Hindlimb muscle (tissue), 1 donor: ENCODE measurements at places on chromosomes 1 and 21.
A peak's percentile ranks its signal among the peaks of the same experiment; 100 is the strongest.

DNA sequence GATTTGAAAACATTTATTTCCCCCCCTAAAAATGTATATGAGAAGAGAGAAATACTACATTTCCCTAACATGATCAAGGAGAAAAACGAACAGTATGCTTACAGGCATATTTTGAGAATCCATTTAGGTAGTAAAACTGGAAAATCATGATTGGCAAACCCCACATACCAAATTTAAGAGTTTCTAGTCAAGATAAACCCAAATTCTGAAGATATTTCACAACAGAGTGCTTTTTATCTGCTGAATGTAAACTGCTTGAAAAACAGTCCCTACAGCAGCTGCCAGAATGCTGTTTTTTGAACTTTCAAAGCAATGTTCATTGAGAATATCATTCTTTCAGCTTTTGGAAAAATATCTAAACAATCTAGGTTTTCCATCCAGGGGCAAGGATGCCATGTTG is 31.0 kb downstream of the ASH1L start:
- DNase-seq: no peak

GRCh38 chr21:17783481-17784179 is 35.5 kb downstream of the C21orf91 start:
- no peak for DNase-seq

DNA sequence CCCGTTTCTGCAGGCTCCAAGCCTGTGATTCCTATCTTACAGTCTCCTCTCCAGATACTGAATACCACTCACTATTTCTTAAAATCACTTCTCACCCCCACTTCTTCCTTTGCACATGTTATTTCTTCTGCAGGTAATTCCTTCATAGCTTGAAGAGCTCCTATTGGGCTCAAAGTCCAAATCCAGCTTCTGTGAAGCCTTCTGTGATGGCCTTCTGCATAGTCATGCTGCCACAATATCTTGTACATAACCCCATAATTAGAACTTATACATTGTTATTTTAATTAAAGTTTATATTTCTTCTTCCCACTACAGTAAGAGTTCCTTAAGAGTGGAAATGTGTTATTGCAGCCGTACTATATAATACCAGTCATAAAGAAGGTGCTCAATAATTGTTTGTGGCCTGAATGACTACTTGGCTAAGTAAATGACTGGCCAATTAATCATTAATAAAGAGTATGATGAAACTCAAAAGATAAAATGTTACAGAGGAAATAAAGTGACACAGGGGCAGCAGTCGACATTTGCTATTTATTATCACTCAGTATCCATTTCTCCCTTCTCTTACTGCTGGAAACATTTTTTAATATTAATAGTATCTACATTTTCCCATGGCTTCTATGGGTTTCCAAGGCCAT is 886.6 kb downstream of the TTLL7 start:
- DNase-seq: no peak

DNA sequence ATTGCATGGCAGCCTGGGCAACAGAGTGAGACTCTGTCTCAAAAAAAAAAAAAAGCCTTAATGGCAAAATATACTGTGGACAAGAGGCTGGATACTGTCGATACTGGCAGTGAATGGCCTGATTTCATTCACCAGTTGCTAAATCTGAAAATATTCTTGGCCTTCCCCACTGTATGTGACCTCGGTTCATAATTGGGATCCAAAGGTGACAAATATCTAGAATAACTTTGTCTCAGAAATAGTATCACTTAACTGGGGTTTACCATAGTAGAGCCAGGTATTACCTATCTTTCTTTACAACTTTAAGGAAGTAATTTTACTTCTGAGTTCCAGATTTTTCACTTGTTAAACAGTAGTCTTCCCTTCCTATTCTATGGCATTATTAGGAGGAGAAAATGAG is 8.4 kb downstream of the MTF2 start:
- DNase-seq: no peak

GRCh38 chr1:12049616-12050015 is 13.5 kb upstream of the TNFRSF8 start:
- DNase-seq: no peak

GRCh38 chr1:40140211-40140973 is 20.8 kb upstream of the RLF start:
- DNase-seq: no peak

DNA sequence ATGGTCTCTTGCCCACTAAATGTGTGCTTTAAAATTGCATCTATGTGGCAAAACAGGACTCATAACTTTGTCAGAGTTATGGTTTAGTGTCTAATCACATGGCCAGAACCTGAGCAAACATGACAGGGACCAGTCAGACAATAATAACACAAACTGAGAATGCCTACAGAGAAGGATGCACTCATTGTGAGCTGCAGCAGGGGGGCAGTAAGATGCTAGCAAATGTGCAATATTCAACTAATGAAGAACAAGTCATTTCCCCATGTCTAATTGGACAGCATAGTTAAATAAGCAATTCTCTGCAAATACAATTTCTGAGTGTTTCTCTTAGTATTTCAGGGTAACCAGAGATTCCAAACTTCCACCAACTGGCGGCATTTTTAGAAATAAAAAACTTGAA is 30.8 kb downstream of the SPAG17 start:
- peak; percentile 31 for DNase-seq

- peak; percentile 15 for DNase-seq
Measured at GRCh38 chr1:177780096-177780700, 189.7 kb downstream of the SEC16B start.

DNA sequence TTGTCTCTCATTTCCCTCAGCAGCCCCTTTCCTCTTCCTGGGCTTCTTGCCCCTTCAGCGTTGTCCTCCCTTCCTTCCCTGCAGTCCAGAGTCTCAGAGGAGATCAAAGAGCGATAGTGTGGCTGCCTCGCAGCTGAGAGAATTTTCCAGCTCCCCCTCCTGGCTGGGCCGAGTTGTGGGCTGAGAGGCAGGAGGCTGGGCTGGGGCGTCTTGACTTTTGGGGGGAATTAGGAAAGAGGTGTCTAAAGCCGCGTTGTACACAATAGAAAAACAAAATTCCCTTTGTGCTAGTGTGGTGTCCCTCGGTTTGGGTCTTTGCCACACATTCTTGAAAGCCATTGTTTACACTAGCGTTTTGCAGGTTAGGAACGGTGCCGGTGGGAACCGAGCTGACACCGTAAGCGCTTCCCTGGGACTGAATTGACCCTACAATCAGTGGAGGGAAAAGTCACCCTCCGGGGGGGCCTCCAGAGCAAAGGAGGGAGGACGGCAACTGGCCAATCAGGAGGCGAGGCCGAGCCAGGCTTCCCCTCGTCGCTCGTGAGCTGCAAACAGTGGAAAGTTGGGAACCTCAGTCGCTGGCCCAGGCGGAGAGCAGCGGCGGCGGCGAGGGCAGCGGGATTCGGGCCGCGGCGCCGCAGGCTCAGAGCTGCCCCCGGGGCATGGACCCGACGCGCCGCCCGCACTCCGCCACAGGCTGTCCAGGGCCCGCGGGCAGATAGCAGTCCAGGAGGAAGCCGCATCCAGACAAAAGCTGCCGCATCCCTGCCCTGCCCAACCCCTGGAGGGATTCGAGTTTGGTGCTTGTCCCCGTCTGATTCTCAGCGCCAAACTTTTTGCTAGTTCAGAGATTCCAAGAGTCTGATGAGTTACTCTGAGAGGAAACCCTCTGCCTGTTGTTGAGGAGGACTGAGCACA is at the start of gene HMCN1:
HMCN1 (plus strand) TSS at position 574 of the 918 bp plus-strand sequence. CDS start 389 bp downstream, outside the sequence.
- peak; percentile 77 for DNase-seq

DNA sequence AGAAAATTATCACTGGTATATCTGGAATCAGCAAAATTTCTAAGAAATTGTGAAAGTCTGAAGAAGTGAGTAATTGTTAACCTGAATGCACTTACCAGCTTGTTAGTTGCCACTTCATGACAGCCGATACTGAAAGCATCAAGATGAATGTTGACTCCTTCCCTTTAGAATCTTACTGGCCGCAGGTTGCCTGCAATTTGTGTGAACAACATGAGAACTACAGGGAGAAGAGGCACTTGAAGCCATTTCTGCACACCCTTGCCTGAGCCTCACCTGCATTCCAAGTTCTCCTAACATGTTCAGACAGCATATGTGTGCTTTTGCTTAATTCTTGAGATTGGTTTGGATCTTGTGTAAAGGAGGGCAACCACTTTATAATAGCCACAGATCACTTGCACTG is 59.2 kb upstream of the SSX2IP start:
- no peak for DNase-seq

GRCh38 chr1:224732377-224733026 is 116.4 kb downstream of the CNIH3 start:
- no peak for DNase-seq

- DNase-seq: peak; percentile 57
Measured at GRCh38 chr1:206029484-206029883, 5.8 kb upstream of the CTSE start.

GRCh38 chr1:231936983-231937775 is 310.6 kb downstream of the DISC1 start:
- DNase-seq: peak; percentile 53

- no peak for DNase-seq
Measured at GRCh38 chr1:197920414-197921117, 3.4 kb downstream of the LHX9 start.

DNA sequence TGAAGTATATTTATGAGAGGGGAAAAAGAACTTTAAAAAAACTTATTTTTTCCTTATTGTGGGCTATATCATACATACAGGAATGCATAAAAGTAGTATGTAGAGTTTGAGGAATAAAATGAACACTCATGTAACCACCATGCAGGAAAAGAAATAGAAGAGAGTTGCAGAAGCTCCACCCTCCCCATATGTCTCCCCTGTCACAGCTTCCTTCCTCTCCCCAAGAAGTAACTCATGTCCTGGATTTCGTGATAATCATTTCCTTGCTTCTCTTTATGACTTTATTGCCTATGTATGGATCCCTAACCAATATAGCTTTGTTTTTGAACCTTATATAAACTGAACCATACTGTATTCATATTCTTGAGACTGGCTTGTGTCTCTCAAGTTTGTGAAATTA is 126.4 kb downstream of the ZZZ3 start:
- no peak for DNase-seq

GRCh38 chr1:21671915-21672314 is 2.8 kb upstream of the RAP1GAP start:
- no peak for DNase-seq

DNA sequence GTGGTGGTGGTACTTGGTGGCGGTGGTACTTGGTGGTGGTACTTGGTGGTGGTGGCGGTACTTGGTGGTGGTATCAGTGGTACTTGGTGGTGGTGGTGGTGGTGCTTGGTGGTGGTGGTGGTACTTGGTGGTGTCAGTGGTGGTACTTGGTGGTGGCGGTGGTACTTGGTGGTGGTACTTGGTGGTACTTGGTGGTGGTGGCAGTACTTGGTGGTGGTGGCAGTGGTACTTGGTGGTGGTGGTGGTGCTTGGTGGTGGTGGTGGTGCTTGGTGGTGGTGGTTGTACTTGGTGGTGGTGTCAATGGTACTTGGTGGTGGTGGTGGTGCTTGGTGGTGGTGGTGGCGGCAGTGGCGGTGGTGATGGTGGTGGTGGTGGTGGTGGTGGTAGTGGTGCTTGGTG is 20.2 kb downstream of the COQ8A start:
- no peak for DNase-seq

DNA sequence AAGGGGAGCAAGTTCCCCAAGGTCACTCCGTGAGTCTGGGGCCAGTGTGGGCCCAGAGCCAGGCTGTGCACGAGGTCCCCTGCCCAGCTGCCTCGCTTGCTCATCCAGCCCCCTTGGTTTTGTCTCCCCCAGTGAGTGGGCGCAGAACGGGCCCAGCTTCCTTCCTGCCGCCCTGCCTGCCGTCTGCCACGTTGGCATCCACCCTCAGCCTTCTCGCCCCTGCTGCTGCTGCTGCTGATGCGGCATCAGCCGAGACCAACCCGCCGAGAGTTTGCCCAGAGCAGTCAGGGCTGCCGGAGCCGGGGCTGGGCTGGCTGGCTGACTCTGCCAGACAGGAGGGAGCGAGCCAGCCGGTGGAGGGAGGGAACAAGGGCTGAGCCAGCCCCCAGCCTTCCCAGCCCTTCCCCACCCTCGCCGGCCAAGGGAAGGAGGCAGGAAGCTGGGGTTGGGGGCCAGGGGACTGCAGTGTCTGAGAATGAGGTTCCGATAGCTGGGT is 31.4 kb upstream of the WASF2 start:
- DNase-seq: peak; percentile 42

GRCh38 chr1:229114315-229114714 is 156.6 kb upstream of the RAB4A start:
- DNase-seq: no peak

GRCh38 chr1:216945538-216946080 is 222.4 kb upstream of the ESRRG start:
- DNase-seq: no peak

DNA sequence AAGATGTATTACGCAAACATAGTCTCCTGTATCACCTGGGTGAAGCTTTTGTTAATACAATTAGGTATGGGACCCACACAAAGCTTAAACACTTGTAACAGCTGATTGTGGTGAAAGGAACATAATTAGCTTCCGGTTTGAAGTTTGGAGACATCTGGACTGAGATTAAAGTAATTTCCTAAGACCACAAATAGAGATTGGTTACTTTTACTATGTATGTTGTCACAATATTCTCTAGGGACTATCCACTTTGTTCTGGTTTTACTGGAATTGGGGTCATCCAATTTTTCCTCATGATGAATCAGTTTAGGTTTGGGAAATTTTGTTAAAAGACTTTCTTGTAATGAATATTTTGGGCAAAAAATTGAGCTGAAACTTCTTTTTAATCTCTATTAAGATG is 71.8 kb upstream of the SAMSN1 start:
- no peak for DNase-seq

- no peak for DNase-seq
Measured at GRCh38 chr21:46424621-46425020, 34.1 kb upstream of the DIP2A start.

GRCh38 chr1:222167111-222167510 is 380.8 kb downstream of the HHIPL2 start:
- DNase-seq: no peak

DNA sequence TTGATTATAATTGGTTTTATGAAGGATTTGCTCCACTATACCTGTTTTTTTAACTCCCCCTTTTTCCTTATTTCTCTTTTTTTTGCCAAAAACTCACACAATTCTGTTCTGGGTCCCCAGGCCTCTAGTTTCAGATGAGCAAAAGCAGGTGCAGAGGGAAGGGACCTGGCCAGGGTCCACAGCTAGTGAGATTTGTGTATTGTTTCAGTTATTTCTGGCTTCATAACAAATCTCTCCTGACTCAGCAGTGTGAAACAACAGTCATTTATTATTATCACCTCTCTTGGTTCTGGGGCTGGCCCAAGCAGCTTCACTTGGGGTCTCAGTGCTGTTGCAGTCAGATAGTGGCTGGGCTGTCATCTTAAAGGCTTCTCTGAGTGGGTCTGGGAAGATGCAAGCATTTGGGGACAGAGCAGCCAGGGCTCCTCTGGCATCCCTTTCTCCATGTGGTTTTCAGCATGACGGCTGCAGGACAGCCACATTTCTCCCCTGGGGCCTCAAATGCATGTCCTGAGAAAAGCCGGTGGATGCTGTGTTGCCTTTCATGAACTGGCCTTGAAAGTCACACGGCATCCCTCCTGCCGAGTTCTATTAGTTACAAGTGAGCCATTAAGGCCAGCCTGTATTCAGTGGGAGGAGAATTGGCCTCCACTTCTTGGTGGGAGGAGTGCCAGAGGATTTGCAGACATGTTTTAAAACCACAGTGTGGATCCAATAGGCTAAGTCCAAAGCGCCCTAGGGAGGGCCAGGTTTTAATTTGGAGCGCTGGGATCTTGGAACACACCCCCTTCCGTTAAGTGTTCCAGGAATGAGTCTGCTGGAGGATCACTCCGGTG is 137.1 kb downstream of the CAMTA1 start:
- peak; percentile 87 for DNase-seq

GRCh38 chr1:177440821-177441220 is 270.1 kb downstream of the BRINP2 start:
- no peak for DNase-seq
